ENCODE measurements at places on chromosomes 3 and 15.

- DNase-seq = no peak
Measured at GRCh38 chr15:65451989-65452388, 29.2 kb upstream of the IGDCC4 start.

DNA sequence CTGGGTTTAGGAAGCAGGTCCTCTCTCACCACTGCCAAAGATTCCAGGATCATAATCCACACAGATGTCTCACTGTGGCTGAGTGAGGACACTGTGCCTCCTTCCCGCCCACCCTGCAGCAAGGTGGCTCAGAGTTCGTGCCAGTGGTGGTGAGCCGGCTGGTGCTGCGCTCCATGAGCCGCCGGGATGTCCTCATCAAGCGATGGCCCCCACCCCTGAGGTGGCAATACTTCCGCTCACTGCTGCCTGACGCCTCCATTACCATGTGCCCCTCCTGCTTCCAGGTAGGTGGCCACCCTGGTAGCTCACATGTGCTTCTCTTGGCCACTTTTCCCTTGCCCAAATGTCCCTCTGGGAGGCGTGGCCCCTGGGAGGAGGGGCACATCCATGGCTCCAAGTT, 9.0 kb upstream of the RHO start:
- DNase-seq = no peak

DNA sequence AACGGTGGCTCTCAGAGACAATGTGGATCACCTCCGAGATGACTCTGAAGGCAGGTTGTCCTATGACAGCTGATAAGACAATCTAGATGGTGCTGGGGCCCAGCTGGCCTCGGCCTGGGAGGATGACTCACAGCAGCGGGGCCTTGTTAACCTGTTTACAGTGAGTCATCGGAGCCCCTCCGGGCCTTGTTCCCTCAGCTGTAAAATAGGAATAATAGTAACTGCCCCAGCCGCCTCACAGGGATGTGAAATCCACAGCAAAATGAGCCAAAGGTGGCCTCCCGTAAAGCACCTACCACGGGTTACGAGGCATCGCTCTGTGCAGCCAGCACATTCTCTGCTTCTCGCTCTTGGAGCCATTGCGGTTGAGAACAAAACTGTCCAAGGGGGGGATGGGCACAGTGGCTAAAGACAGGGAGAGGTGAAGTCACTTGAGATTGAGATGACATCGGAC, 88.6 kb upstream of the RASGRF1 start:
- no peak for DNase-seq

DNA sequence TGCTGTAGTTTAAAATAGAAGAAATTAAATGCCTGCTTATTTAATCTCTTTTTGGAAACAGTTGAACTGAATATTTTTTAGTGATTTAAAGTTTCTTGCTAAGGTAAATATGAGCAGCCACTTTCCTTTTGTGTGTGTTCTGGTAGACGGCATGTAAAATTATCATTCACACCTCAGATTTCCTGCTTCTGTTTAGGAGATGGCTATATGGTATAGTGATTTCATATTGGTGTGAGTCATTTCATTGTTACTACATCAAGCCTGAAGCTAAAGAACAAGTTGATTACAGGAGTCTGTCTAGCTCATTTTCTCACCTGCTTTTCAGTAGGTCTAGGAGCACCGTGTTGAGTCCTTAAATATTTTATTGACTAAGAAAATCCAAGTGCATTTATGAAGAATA, 2.2 kb downstream of the LRCH3 start:
- DNase-seq = no peak

DNA sequence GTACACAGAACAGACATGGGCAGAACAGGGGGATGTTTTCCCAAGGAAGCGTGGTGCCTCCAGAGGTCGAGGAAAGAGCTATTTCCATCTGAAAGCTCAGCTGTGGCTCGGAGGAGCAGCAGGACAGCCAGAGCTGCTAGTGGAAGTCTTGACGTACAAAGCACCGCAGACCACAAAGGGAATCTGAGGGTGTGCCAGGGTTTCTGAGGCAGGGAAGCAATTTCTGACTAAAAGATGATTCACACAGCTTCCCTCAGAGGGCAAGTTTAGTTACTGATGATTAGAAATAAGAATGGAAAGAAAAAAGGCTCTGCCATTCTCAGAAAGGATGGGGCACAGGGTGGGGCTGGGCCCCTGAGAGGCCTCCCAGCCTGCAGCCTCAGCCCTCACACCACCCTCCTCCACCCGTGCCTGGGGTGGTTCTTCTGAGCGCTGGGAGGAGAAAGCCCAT, 45.8 kb upstream of the SEC13 start:
- no peak for DNase-seq

DNA sequence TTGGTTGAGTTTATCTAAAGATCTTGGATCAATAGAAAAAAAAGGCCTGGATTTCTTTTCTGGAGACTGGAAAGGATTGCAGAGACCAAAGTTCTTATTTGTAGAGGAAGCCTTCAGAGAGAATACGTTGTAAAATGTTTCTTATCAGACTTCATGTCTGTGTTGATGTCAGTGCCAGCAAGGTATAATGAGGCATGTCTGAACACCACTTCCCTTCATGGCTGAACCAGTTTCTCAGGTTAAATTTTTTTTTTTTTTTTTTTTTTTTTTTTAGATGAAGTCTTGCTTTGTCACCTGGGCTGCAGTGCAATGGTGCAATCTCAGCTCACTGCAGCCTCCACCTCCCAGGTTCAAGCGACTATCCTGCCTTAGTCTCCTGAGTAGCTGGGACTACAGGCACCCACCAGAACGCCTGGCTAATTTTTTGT, 17.8 kb upstream of the ZNF774 start:
- DNase-seq = no peak

GRCh38 chr15:31392761-31393401, 66.2 kb downstream of the KLF13 start:
- no peak for DNase-seq

DNA sequence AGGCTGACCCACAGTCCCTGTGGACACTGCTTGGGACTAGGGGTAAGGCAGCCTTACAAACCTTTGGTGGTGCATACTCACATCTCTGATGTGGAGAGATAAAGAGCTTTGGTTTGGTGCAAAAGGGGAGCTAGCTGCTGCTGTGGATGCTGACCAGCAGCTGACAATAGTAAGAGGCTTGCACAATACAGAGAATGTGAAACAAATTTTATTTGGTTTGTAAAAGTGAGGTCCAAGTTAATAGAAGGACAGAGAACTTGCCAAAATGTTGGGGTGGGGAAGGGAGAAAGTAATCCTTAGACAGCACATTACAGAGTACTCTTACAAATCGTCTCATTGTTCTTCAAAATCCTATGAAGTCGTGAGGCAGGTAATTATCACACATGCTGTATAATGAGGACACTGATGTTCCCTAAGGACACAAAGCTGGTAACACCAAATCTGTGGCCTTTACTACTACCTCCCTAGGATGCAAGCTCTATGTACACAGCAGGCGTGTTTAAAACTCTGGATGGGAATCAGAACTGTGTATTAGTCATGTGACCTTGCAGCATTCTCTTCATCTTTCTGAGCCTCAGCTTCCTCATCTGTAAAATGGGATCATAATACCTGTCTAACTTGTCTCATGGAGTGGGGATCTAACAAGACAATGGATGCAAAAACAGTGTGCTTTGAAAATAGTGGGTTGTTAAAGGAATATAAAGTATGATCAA, 21.6 kb downstream of the ARHGAP31 start:
- DNase-seq = no peak

GRCh38 chr15:94130504-94130903, 100.9 kb upstream of the MCTP2 start:
- DNase-seq = no peak

- no peak for DNase-seq
Measured at GRCh38 chr3:49996016-49996415, 56.1 kb downstream of the RBM6 start.

All from spinal cord (tissue), 10 donors.